ENCODE measurements at places on chromosomes 16 and 17. TPM values are rescaled to one million over a fixed set of nuclear protein-coding genes. Genes with fewer than 3 reads are reported as not detected.

The KCNG4 gene
- not detected for total RNA-seq

The C1QL1 gene
- 0.23 TPM for total RNA-seq

The HOXB9 gene
- total RNA-seq: not detected

The KNOP1 gene
- total RNA-seq: 5.1 TPM

The TNK1 gene
- 0.08 TPM for total RNA-seq

The ALDH3A2 gene
- total RNA-seq: 83.7 TPM

The C1QTNF1 gene
- 98.7 TPM for total RNA-seq

Measured in smooth muscle cell of the coronary artery (primary cell).